ENCODE measurements at places on chromosomes 2 and 18. TPM values are rescaled to one million over a fixed set of nuclear protein-coding genes. Genes with fewer than 3 reads are reported as not detected.

The CYS1 gene
- 4.3 TPM for total RNA-seq

The FAM124B gene
- total RNA-seq, result 0.37 TPM

The AGXT gene
- total RNA-seq, result not detected

The ERMN gene
- total RNA-seq, result 1.1 TPM

The CPS1 gene
- 22.5 TPM for total RNA-seq

The LTBP1 gene
- total RNA-seq, result 39.6 TPM

The RAB6C gene
- total RNA-seq, result 1.9 TPM

Measured in testis (tissue), 5 donors.